CD4-positive, alpha-beta T cell treated with Interferon alpha-2 for 1 hour (primary cell): ENCODE measurements at places on chromosomes 3 and 15.

- no peak for DNase-seq
Observed at GRCh38 chr15:87450314-87450713, 806.2 kb downstream of the NTRK3 start.

DNA sequence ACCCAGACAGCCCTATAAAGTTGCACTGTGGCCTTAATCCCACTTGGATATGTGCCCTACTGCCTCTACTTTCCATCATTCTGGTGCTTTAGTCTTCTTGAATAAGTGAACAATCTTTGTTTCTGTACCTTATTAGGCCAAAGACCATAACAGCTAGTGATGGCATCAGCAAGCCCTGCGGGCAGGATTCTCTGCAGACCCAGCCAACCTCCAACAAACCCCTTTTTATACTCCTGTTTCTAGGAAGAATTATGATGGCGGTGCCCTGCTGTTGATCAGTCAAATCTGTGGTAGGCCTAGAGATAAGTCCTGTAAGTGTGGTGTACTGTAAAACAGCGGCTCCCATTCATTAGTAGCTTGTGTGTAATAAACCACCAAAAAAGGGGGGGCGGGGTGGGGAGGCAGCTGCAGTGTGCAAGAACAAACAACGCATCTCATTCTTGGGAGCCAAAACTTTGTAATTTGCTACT, 40.5 kb downstream of the SOX2 start:
- no peak for DNase-seq

DNA sequence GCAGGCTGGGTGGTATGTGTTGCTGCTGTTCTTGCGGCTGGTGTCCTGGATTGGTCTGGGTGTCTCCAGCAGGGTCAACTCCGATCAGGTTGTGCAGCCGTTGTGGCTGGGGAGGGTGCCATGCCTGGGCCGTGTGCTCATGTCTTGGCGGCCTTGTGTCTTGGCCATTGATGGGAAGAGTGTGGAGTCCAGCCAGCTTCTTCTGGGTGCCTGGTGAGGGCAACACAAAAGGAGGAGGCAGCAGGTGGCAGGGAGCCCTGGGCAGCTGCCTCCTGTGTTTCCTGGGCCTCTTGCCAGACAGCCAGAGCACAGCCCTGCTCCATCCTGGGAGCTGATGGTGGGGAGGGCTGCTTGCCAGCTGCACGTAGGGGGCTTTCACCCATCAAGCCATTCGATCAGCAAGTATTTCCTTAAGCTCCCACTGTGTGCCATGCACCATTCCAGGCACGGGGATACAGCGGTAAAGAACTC, 4.3 kb downstream of the CHAC1 start:
- no peak for DNase-seq

- DNase-seq: no peak
Observed at GRCh38 chr15:63258658-63259057, 18.7 kb upstream of the APH1B start.

DNA sequence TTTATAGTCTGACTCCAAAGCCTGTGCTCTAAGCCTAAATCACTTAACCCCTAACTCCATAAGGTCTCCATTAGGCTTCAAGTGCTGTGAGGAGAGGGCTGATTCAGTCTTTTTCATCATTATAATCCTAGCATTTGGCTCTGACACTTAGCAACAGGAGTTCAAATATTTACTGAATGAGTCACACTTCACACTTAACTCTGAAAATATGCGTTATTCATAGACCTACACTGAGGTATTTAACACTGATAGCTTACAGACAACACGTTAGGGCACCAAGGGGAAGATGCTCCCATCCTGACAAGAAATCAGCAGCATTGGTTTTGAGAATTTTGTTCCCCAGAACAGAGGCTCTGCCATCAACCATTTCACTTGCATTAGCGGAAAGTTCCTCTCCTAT, 53.5 kb downstream of the MSL2 start:
- DNase-seq: no peak

DNA sequence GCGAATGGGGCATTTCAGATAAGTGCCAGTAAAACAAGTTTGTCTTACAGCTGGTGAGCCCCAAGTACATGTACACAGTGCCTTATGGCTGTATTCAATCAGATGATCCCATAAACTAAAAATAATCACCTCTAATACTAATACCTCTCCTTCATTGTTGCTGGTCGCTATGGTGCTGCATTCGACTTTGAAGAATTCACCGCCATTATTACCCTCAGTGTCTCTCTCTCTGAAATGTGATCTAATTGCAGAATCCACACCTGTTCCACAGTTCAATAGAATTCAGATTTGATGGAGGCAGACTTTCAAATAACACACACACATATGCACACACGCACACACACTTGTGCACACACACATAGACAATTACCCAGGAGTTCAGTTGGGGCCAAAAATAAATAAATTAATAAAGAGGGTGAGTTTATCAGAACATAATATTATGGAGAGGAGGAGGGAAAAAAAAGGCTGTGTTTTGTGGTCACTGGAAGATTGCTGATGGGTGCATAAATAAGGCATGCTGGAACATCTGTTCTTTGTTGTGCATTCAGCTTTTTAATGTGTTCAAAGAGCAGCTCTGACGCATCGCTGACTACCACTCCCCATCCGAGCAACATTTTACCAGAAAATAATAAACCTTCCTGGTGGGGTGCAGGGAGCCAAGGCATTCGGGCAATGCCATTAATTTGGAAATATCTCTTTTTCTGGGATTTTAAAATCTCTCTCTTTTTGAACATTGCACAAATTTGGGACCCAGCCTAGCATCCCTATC, 235.7 kb downstream of the SATB1 start:
- DNase-seq: no peak

DNA sequence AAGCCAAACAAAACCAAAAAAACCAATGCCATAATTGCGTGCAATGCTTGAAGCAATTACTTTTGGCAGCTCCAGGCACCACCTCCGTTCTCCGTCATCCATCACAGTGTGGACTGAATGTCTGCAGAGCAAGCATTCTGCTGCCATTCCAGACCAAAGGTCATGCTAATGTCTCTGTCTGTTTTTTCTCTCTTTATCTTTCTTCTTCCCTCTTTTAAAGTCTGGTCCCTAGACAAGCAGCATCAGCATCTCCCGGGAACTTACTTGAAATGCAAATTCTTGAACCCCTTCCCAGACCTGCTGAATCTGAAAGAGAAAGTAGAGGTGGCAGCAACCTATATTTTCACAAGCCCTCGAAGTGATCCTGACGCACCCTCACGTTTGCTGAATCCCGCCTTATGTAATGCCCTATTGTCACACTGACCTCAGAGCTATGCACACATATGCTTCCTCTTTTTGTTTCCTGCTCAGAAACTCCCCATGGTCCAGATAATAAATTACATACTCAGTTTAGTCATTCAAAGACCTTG, 297.3 kb upstream of the PROK2 start:
- peak; percentile 19 for DNase-seq

DNA sequence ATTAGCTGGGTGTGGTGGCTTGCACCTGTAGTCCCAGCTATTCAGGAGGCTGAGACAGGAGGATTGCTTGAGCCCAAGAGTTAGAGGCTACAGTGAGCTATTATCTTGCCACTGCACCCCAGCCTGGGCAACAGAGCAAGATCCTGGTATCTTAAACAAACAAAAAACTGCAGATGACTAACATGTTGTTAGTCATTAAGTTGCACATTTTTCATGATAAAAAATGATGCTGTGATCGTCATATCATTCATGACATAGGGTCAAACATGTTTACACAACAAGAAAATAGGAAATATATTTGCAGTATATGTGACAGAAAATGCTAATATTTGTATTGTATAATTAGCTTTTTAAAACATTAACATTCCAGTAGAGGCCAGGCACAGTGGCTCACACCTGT, 20.2 kb upstream of the DAPK2 start:
- DNase-seq: no peak

DNA sequence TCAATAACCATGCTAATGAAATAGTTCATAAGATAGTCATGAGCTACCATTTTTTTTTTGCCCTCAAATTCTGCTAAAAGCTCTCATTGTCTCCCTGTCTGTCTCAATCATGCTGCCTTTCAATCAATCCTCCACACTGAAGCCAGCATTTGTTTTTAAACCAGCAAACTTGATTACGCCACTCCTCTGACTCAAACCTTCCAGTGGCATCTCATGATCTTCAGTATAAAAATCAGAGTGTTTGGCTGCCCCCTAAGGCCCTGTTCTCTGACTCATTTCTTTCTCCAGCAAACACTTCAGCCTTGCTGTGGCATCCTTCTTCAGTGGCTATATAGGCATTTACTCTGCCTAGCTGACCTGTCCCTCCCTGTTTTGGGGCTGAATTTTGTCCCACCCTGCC, 36.0 kb upstream of the EOMES start:
- DNase-seq: no peak

GRCh38 chr15:88992216-88992615, 79.0 kb upstream of the MFGE8 start:
- DNase-seq: no peak

GRCh38 chr3:124639406-124640237, 90.6 kb upstream of the UMPS start:
- DNase-seq: peak; percentile 55

DNA sequence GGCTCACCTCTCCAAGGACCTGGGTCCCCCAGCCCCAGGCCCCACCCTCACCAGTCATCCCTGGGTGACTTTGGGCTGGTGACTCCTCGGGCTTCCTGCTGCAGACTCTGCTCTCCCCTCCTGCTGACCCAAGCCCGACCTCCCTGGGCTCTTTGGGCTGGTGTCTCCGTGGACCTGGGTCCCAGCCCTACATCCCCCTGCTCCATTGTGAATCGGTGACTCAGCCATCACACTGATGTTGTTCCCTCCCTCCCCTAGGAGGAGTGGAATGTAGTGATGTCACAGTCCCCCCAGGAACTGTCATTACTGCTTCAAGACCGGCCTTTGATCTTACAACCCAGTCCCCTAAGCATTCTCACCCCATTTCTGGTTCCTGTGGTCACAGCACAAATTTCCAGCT, 83.7 kb downstream of the ADAMTS7 start:
- no peak for DNase-seq

GRCh38 chr3:197800379-197800778, 9.3 kb downstream of the LRCH3 start:
- no peak for DNase-seq

- no peak for DNase-seq
Observed at GRCh38 chr3:184040010-184040409, 8.5 kb downstream of the HTR3D start.

GRCh38 chr15:73845507-73845906, 27.9 kb upstream of the TBC1D21 start:
- DNase-seq: no peak

- no peak for DNase-seq
Observed at GRCh38 chr3:127039719-127040118, 56.8 kb downstream of the PLXNA1 start.

GRCh38 chr3:53274938-53275605, 19.2 kb upstream of the TKT start:
- no peak for DNase-seq

DNA sequence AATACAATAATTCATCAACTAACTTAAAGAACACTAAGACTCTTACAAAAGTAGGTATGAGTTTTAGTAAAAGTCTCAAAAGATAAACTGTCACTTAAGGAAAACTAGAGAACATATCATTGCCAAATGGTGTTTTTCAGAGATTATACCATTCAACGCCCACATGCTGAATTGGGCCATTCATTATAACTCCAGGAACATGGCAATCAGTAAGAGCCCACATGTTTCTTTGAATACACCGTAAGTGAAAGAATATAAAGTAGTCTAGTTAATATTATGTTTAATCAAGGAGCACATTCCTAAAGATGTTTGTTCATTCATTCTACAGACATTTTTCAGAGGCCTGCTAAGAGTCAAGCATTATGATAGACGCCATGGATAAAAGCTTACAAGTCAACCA, 22.9 kb downstream of the B3GNT5 start:
- DNase-seq: no peak

DNA sequence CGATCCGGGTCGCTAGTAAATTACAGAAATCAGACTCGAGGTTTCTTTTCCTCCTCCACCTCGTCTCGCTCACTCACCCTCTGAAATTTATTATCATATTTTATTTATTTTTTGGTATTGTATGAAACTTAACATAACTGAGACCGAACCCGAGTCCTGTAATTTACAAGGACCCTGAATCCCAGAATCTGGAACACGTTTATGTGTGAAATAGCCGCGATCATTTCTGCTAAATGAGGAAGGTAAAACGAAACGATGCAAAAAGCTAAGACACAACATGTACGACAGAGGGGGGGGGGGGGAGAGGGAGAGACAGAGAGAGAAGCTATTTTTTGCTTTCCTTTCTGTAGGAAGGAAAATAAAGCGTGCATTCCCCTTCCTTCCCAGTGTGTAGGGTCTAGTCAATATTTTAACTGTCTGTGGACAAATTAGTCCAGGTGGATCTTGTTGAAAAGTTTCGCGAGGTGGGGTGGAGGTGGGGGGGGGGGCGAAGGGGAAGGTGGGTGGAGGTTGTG, 1.6 kb downstream of the BBX start:
- peak; percentile 8 for DNase-seq

DNA sequence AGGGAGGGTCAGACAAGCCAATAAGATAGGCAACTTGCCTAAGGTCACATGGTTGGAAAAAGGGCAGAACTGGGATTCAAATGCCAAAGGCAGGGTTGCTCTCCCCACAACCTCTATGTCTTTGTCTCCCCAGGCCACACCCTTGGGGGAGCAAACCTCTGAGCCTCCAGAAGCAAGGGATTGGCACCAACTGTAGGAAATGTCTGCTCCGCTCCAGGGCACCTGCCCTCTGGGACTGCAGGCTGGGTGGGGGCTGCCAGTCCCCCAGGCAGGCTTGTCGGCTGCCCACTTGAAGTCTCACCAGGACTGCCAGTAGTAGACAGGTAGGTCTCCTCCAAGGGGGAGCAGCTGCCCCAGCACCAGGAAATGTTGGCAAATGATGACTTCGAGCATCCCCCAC, 2.0 kb downstream of the FAM3D start:
- no peak for DNase-seq

DNA sequence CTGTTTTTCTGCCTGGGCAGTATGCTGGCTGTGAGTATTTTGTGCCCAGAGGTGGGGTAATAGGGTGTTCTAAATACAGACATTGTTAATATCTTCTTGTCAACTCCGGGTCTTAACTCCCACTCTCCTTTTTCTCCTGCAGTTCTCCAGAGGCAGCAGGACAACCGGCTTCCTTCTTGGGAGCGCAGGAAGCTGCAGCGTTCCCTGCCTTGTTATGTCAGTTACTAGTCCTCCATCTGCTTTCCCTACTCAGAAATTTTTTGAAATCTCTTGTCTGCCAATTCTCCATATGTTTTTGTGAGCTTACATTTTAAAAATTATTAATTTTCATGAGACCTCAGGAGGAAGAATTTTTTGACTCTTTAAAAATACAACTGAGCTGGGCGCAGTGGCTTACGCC, 67.2 kb downstream of the NEO1 start:
- no peak for DNase-seq

DNA sequence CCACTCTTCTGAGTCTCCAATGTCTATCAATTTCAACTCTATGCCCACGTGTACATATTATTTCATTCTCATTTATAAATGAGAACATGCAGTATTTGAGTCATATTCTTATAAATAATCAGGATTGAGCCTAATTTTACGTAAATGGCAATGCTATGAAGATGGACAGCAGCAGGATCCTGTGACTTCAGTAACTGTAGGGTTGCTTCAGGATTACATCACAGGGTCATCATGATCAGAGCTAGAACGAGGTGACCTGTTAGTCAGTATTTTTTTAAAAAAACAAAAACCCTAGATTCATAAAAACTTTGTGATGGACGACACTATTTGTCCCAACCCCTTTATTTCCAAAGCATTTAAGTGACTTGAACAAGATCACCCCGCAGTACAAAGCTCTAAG, 21.8 kb downstream of the SHC4 start:
- no peak for DNase-seq
